ENCODE measurements at places on chromosomes 3 and 15. TPM values are rescaled to one million over a fixed set of nuclear protein-coding genes. Genes with fewer than 3 reads are reported as not detected.
A peak's percentile ranks its signal among the peaks of the same experiment; 100 is the strongest.

CHL1 gene
- 14.9 TPM for polyA plus RNA-seq

DNA sequence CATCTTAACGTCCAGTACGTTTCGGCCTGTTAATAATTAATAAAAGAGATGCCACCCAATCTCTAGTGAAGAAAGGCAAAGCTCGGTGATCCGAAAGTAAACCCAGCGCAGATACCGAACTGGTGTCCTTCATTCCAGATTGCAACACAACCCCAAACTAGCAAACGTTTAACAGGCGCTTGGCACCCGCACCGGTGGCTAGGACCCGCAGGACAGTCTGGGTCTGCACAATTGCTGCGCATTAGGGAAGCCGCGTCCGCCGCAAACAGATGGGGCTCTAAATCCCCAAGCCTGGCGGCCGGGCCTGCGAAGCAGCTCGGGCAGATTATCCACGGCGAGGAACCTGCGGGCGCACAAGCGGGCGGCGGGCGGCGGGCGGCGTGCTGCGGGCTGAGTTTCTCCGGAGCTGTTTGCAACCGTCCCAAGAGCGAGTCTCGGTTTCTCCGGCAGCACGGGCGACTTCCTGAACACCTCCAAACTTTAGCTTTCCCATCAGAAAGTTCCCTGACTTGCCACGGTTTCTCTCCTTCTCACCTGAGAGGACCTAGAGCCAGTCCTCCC is 112.1 kb upstream of the ICE2 start:
- DNase-seq: no peak

- DNase-seq: no peak
Observed at GRCh38 chr3:66572938-66573710, 72.3 kb upstream of the LRIG1 start.

GRCh38 chr3:132803889-132804288 is 81.7 kb upstream of the NPHP3 start:
- DNase-seq: no peak

DNA sequence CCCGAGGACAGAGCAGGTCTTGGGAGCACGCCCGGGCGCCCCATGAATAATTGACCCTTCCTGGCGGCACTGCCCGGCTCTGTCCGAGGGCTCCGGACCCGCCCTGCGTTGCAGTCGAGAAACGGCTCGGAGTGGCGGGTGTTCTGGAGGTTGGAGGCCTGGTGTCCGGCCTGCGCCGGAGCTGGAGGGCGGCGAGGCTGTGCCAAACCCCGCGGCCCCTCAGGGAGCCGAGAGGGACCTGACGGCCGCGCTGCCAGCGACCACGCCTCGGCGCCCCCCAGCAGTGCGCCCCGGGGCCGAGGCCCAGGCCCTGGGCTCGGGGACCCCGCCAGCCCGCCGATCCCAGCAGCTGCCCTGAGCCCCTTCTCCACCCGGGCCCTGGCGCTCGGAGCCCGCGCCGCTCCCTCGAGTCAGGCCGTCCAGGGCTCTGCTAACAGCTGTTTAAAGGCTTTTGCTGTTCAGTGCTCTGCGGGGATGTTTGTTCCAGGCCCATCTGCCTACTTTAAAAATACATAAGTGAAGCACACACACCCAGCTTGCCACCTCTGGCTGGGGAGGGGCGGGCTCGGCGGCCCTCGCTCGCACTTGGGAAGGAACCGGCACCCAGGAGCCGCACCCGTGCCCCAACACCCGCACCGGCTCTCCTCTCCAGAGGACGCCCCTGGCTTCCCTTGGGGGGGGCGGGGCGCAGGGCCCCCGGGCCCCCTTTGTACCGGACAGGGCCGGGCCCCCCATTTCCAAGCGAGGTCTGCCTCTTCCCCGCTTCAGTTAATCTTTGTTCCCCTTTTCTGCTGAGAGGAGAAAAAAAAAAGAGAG is 730 bp upstream of the ZNF710 start:
- DNase-seq: no peak

GRCh38 chr15:36527235-36528162 is 51.9 kb upstream of the CDIN1 start:
- DNase-seq: no peak

GRCh38 chr15:33132722-33133345 is 61.7 kb downstream of the FMN1 start:
- DNase-seq: peak; percentile 42

GRCh38 chr15:87131067-87131466 is 1051.4 kb downstream of the AGBL1 start:
- no peak for DNase-seq

- peak; percentile 33 for DNase-seq
Observed at GRCh38 chr3:116444819-116445310, 422 bp downstream of the LSAMP start.

GRCh38 chr15:36362509-36362915 is 216.9 kb upstream of the CDIN1 start:
- DNase-seq: no peak
